Left renal cortex interstitium (tissue), 4 donors: ENCODE measurements at places on chromosomes 6 and 20. TPM values are rescaled to one million over a fixed set of nuclear protein-coding genes. Genes with fewer than 3 reads are reported as not detected.

GRCh38 chr20:38296433-38296832 is 7.5 kb upstream of the BPI start:
- DNase-seq, result no peak

DNA sequence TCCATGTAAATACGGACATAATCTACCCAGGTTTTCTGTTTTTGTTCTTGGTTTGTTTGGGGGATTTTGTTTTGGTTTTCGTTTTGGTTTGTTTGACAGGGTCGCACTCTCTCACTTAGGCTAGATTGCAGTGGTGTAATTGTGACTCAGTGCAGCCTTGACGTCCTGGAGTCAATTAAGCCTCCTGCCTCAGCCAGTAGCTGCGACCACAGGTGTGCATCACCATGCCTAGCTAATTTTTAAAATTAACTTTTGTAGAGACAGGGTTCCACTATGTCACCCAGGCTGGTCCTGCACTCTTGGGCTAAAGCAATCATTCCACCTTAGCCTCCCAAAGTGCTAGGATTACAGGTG is 37.8 kb upstream of the EYA4 start:
- no peak for DNase-seq

- peak; percentile 37 for DNase-seq
Observed at GRCh38 chr6:21228876-21229460, 364.6 kb upstream of the SOX4 start.

- DNase-seq, result no peak
Observed at GRCh38 chr6:161091972-161092701, 100.6 kb downstream of the MAP3K4 start.

DNA sequence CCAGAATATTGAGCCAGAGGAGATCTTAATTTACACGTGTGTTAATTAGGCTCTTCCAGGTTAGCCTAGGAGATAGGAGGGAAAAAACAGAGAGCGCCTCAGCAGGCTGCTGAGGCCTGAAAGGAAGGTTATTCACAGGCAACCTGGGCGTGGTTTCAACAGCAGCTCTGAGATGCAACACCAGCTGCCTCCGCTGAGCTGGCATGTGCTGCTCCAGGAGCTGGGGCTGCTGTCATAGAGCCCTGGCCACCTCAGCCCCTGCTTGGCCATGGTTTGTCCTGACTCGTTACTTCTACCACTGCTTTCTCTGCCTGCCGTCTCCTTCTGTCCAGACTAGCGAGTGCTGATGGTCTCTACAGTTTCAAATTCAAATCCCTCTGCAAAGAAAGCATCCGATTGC is 32.4 kb upstream of the RPP40 start:
- no peak for DNase-seq

GRCh38 chr20:59813126-59813947 is 120.1 kb downstream of the SYCP2 start:
- DNase-seq, result no peak

- DNase-seq, result no peak
Observed at GRCh38 chr6:153816366-153816765, 222.7 kb upstream of the OPRM1 start.

GRCh38 chr6:3619800-3620199 is 131.7 kb downstream of the PXDC1 start:
- DNase-seq, result no peak

GRCh38 chr6:87660226-87660911 is 41.7 kb downstream of the AKIRIN2 start:
- no peak for DNase-seq

DLL1 gene
- 7.0 TPM for polyA plus RNA-seq

ENPP1 gene
- 19.3 TPM for polyA plus RNA-seq

ASF1A gene
- polyA plus RNA-seq, result 44.7 TPM

SALL4 gene
- polyA plus RNA-seq, result 4.4 TPM

TSPO2 gene
- polyA plus RNA-seq, result 0.79 TPM

GSTA3 gene
- polyA plus RNA-seq, result 0.76 TPM

FRMD1 gene
- polyA plus RNA-seq, result 12.2 TPM

TNFRSF21 gene
- polyA plus RNA-seq, result 30.4 TPM
